Activated naive CD4-positive, alpha-beta T cell (primary cell): ENCODE measurements at places on chromosomes 3 and 15.

DNA sequence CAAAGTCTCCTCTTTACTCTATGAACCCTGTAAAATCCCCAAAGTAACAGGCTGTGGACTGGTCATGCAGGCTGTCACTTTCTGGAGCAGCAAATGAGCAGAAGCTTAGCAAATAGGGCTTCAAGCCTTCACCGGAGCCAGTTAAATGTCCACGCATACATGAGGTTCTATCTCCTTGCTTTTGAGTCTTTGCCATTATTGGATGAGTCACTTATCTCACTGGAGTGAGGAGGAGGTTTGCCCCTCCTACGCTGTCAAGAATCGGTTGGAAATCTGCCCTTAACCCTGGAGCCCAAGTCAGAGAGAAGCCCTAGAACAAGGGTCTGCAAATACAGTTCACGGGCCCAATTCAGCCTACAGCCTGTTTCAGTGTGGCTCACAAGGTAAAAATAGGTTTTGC lies 126.1 kb upstream of the CTNNB1 start:
- no peak for DNase-seq

- no peak for DNase-seq
Measured at GRCh38 chr3:79973917-79974595, 206.3 kb upstream of the ROBO1 start.

DNA sequence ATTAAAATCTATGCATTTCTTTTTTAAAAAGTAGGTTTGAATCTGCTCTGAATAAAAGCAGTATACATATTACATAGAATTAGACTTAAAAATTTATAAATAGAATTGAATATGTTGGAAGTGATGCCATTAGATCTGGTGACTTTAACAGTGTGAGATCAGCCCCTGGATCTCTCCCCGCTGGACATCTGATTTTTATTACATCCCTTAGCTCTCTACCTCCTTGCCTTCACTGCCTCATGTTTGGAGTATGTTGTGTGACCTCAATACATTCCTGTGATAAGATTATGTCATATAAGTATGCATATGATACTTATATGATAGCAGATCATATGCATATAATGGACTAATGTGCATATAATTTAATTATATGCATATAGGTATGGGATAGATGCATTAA lies 643.4 kb upstream of the NR2F2 start:
- DNase-seq = no peak

DNA sequence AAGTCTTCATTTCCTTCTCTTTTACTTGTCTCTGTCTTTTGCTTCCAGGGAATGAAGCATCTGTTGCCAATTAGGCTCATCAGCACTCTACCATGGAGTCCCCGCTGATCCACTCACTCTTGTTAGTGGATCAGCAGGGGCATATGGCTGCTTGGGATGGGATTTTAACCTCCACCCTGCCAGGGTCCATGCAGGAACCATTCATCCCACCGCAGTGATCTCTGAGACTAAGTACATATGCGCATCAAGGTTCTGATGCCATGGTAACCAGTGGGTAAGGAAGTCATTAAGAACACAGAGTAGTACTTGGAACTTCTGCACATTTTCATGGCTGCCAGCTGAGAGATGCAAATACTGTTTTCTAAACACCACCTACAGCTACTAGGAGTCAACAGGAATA lies 374.0 kb upstream of the ALCAM start:
- no peak for DNase-seq

GRCh38 chr15:88970232-88970631 lies 57.1 kb upstream of the MFGE8 start:
- no peak for DNase-seq

DNA sequence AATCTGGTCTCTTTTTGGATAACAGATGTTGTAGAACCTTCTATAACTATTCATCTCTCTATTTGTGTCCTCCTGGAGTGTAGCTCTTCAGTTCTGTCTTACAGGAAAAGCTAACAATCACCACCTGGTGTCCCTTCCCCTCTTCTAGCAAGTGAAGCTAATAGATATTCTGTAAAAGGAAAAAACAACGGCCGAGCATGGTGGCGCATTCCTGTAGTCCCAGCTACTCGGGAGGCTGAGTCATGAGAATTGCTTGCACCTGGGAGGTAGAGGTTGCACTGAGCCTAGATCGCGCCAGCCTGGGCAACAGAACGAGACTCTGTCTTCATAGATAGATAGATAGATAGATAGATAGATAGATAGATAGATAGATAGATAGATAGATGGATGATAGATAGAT lies 779.4 kb downstream of the TUSC7 start:
- no peak for DNase-seq

DNA sequence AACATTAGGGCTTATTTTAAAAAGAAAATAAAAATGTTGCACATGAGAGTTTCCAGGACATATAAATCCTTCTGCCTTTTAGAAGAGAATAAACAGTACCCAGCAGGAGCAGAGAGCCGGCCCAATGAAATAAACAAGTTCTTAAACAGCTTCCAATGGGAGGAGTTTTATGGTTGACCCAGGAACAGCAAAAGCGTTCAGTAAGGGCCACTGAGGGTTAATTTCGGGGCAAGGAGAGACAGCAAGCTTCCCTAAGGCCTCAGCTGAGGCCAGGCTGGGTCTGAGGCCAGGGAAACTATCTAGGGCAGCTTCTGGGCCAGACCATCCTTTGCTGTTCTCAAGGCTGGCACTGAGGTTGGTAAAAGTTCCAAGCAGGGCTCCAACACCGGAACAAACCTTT lies 3.4 kb downstream of the PDZRN3 start:
- no peak for DNase-seq

GRCh38 chr3:134056464-134056891 lies 26.8 kb upstream of the SLCO2A1 start:
- DNase-seq = no peak

GRCh38 chr15:89825271-89825940 lies 10.8 kb upstream of the ANPEP start:
- no peak for DNase-seq

GRCh38 chr3:126959921-126960603 lies 22.9 kb upstream of the PLXNA1 start:
- no peak for DNase-seq

DNA sequence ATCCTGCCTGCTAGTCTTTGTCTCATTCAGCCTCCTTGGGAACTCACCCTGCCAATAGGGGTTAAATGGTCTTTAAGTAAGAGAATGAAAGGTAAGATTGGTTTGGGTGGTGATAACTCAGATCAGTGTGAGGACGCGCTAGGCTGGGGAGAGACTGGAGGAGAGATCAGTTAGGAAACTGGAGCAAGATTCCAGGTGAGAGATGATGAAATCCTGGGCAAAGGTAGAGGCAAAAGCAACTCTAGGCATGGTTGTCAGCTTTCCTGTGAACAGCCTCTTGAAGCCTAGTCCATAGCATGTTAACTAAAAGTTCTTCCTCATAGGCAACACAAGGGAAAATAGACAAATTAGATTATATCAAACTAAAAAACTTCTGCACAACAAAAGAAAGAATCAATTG lies 145.2 kb upstream of the ANKRD28 start:
- no peak for DNase-seq

- DNase-seq = no peak
Measured at GRCh38 chr3:87982421-87982820, 76.4 kb downstream of the CGGBP1 start.

DNA sequence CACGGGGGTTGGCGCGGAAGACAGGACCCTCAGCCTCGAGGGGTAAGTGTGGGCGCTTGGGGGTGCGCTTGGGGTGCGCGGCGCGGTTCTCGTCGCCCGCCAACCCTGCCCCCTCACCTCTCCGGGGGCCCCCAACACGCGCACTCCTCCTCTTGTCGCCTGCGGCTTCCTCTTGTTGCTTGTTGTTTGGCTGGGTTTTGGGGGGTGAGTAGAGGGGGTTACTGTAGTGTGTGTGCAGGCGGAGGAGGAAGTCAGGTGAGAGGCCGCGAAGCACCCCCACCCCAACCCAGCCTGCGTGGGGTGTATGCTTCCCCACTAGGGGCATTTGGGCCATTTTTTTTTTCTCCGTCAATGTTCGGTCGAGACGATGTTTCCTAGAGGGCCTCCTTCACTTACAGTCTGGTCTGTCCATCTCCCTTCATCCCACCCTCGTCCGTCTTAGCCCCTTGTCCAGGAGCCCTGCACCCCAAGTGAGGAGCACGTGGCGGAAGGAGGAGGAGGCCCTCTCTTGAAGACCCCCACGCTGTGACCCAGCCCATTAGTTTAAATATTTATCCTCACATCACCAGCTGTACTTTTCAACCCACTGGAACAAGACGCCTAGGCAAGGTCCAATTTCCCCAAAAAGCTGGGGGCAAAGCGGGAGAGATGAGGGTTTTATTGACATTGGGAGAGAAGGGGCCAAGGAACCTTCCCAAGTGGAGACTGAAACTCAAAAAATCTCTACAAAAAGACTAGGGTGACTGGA lies 20.4 kb upstream of the SATB1 start:
- peak; percentile 79 for DNase-seq

DNA sequence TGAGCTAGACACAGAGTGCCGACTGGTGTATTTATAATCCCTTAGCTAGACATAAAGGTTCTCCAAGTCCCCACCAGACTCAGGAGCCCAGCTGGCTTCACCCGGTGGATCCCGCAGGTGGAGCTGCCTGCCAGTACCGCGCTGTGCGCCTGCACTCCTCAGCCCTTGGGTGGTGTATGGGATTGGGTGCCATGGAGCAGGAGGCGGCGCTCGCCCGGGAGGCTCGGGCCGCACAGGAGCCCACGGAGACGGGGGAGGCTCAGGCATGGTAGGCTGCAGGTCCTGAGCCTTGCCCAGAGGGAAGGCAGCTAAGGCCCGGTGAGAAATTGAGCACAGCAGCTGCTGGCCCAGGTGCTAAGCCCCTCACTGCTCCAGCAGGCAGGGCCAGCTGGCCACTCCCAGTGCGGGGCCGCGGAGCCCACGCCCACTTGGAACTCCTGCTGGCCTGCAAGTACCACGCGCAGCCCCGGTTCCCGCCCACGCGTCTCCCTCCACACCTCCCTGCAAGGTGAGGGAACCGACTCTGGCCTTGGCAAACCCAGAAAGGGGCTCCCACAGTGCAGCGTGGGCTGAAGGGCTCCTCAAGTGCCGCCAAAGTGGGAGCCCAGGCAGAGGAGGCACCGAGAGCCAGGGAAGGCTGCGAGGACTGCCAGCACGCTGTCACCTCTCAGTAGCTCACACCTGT lies 109.7 kb downstream of the NSMCE3 start:
- DNase-seq = no peak

GRCh38 chr3:52311576-52312119 lies 4.5 kb upstream of the DNAH1 start:
- no peak for DNase-seq

DNA sequence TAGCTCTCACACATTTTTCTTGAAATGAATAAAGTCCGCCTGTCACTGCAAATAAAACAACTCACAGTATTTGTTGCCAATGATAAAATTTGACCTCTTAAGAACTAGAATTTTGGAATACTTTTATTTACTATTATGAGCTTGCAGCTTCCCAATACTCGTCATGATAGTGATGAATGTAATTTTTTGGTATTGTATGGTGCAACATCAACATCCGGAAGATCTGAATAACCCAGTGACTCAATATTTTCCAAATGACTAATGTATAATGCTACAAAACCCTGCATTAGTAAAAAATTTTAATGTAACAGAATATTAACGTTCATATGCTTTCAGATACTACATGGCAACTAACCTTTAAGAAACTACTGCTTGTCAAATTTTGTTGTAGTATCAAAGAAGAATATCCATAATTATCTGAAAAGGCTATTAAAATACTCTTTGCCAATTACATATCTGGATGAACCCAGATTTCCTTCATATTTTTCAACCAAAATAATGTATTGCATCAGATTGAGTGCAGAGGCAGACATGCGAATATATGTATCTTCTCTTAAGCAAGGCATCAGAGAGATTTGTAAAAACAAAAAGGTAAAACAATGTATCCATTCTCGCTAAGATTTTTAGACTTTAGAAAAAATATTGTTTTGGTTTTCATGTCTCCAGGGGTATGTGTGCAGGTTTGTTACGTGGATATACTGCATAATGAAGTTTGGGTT lies 95.3 kb downstream of the IGF2BP2 start:
- DNase-seq = no peak

DNA sequence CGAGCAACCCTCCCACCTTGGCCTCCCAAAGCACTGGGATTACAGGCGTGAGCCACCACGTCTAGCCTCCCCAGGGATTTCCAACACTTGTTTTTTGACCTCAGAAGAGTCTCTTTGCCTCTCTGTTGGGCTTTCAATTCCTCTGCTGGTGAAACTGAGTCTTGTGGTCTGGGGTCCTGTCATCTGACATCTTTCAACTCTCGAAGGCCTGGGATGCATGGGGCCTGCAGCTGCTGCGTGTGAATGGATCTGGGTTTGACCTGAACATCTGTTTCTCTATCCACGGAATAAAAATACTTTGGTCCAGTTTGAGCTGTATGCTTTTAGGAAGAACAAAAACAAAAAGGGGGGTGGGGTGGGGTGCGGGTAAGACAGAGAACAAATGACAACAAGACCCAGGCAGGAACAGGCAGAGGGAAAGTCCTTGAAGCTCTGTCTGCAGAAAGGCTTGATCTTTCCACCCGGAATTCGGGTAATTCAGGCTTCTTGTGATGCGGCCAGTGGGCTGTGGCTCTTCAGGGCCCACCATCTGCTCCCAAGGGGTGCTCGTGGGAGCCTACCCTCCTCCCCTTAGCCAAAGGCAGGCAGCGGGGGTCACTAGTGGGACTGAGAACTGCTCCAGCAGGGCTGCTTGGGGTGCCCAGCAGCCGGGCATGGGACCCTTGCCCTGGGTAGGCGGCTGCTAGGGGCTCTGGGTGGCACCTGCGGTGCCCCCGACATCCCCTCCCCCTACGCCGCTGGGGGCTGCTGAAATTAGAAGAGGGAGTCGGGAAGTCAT lies 71.5 kb downstream of the SLC12A8 start:
- DNase-seq = no peak

DNA sequence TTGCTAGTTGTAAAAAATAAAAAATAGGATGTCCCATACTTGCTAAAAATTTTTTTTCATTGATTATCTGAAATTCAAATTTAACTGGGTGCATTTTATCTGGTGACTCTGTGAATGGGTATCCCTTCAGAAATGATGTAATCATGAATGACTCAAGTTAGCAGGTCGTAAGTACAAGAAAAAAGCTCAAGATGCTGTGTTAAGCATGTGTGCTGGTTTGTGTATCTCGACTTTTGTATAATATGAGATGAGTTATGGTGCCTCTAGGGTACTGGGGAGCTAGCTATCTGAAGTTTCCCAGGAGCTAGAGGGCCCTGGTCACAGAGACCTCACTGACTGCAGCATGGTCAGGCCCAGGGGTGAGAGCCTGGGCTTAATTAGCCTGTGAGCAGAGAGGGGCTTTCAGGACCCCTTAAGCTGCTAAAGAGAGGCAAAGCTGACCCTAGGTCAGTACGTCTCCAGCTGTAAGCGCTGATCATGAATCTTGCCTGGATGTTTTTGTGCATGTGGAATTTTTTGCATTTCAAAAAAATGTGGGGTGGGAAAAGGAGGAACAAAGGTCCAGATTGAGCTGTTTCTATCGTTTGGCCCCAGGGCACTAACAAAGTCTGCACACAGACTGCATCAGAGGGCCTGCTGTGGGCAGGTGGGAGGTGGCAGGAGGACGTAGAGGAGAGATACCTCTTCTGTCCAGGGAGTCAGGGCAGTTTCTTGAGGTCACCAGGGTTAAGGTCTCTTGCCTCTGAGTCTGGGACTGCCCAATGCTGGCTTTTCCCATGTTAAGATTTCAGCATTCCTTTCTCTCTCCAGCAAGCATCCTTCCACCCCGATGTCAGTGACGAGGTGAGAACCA lies 233.2 kb upstream of the TPM1 start:
- no peak for DNase-seq
